Stimulated activated CD8-positive, alpha-beta memory T cell treated with anti-CD3 and anti-CD28 coated beads, Interleukin-7, amount 100 ng/mL, for 1 hour (primary cell): ENCODE measurements at places on chromosomes 16 and 17.
A peak's percentile ranks its signal among the peaks of the same experiment; 100 is the strongest.

GRCh38 chr17:48909783-48910182, 1.6 kb downstream of the UBE2Z start:
- DNase-seq, result no peak

DNA sequence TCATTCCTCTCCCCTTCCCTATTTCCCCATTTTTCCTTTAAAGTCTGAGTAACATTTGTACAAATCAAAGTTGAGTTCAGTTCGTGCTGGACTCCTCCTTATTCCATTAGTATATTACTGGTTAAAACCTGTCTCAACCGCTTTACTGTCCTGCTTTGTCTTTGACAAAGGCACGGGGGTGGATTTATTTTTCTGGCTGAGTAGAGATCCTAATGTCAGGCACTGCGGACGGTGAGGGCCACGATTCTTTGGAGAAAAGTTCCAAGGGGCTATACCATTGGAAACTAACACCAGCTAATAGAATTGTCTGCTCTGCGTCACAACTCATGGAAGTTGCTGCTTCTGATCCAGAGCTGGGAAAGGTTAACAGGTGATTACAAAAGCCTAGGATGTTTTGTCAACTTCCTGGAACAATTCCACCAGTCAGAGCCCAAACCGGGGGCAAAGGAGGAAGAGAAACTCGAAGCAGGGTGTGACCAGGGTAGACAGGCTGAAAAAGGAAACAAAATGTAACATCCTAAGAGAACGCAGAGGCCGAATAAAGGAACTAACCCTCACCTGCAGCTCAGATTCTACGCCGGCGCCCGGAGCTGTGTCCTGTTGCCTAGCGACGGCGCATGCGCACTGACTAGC, 12.4 kb downstream of the TAT start:
- no peak for DNase-seq

DNA sequence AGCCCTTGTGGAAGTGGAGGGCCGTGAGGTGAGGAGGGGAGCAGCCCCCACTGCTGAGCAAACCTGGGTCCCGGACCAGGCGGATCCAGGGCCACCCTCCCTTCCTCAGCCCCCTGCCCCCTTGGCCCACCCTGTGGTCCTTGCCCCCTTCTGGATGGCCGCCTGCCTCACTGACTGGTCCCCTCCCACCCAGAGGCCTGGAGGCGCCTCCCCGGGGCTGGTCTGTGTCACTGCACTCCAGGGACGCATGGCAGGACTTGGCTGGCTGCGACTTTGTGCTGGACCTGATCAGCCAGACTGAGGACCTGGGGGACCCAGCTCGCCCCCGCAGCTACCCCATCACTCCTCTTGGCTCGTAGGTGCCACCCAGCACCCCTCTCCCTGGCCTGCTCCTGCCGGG, 19.2 kb upstream of the SMIM5 start:
- DNase-seq, result no peak

DNA sequence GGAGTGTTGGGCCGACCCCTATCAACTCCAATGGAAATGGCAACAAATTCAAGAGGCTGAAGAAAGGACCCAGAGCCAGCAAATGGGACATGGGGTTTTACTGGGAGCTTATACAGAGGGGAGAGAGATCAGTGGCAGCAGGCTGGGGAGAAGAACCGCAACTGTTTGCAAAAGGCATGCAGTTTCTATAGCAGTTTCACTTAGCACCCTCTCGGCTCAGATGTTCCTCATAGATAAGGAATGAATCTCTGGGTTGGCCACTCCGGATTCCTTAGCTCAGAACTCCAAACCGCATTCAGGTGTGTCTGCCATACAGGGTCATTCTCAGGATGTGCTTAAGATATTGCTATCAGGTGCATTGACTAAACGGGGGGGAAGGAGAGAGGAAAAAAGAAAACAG, 71.1 kb upstream of the RPL38 start:
- DNase-seq, result no peak

DNA sequence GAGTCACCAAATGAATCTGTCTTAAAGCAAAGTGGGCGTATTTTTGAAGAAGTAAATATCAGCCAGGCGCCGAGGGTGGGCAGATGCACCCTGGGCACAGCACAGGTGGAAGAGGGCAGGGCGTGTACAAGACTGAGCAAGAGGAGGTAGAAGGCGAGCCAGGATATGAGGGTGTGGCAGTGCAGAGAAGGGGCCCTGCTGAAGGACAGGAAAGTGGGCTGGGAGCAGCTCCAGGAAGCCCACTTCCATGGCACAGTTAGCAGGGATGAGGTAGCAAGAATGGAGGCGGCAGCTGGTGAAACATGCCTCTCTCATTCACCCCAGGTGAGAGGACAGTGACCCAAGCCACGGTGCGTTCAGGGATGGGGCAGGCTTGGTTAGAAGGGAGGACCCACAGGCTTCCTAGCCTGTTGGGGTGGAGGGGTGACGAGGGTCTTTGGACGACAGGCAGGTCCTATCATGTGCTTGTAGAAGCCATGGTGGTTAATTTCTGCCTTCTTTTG, 149.3 kb downstream of the CLEC16A start:
- DNase-seq, result no peak

GRCh38 chr16:56936491-56936890, 4.5 kb downstream of the HERPUD1 start:
- no peak for DNase-seq

DNA sequence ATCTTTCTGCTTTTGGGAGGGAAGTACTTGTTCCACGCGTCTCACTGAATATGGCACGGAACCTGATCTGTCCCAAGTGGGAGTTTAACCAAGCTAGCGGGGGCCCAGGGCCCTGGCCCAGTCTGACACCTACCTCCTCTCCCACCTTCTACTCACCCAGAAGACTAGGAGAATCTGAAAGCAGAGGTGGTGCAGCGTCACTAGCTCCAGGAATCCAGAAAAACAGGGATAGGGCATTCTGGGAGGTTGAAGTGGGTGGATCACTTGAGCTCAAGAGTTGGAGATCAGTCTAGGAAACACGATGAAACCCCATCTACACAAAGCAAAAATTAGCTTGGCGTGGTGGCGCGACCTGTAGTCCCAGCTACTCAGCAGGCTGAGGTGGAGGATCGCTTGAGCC, 163.5 kb upstream of the ZNF267 start:
- no peak for DNase-seq

- peak; percentile 34 for DNase-seq
These were observed 14.0 kb upstream of the STAC2 start for GRCh38 chr17:39239640-39240314.

DNA sequence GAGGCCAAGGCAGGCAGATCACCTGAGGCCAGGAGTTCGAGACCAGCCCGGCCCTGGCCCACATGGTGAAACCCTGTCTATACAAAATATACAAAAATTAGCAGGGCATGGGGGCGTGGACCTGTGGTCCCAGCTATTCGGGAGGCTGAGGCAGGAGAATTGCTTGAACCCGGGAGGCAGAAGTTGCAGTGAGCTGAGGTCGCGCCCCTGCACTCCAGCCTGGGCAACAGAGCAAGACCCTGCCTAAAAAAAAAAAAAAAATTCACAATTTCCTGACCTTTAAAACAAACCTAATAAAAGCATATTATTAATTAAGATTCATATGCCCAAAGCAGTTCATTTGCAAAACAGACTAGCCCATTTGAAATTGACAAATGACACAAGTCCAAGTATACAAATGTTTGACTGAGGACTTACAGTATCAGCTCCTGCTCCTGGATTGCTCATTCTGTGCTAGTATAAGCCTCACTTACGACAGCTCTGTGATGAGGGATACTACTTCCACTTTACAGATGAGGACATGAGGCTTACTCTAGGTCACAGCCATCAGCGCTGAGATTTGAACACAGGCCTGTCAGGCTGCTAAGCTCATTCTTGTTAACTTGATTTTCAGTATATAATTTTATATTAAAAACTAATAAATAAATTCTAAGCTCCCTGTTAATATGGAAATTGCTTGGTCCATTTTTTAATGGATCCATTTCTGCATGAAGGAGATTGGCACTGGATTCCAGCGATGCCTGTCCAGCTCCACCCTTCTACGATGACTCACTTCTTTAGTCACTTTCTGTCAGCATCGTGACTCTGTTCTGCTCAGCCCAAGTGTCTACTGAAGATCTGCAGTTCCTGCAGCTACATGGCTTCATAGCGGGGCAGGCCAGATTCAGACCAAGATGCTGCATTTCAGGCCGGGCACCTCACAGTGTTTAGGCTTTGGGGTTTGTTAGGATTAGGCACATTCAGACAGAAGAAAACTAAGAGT, 88.2 kb downstream of the WDR59 start:
- DNase-seq, result no peak

DNA sequence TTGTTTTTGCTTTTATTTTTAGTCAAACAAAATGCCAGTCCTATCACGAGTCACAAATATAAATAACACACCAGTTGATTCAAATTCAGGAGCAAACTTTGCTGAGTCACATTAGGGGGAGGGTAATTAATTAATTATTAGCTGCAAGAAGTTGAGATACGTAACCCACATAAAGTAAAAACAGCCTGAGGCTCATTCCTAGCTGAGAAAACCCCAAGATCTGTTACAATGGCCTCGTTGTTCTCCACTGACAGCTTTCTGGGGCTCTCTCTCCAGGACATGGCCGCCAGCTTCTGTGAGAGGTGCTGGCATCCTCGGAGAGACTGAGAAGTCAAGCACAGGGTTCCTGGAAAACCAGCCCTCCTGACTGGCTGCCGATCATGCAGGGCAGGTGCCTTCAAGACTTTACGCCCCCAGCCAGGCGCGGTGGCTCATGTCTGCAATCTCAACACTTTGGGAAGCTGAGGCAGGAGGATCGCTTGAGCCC, 11.1 kb downstream of the RAB40B start:
- no peak for DNase-seq

GRCh38 chr17:17445296-17445924, 31.4 kb upstream of the MED9 start:
- no peak for DNase-seq

GRCh38 chr16:29986231-29986630, 9.2 kb downstream of the HIRIP3 start:
- no peak for DNase-seq

- DNase-seq, result no peak
These were observed 39.7 kb downstream of the VPS35L start for GRCh38 chr16:19595043-19595767.

GRCh38 chr17:47252766-47253512, 688 bp upstream of the ITGB3 start:
- DNase-seq, result no peak

GRCh38 chr16:78570399-78571141, 471.1 kb downstream of the WWOX start:
- no peak for DNase-seq

DNA sequence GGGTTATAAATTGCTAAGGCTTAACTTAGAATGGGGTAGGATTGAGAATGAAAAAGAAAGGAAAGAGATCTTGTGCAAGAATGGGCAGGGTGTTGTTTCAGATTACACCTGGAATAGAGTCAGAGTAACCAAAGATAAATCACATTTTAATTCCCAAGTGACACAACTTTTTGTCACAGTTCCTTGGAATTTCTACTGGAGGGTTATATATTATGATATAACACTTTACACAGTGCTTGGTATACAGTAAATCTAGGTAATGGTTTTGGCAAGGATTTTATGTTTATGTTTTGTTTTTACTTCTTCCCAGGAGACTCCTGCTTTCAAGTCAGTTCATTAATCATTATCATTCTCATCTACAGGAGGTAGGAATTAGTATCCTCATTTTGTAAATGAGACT, 115.7 kb upstream of the KCNJ16 start:
- DNase-seq, result no peak

- DNase-seq, result peak; percentile 65
These were observed 1.4 kb downstream of the EIF5A start for GRCh38 chr17:7308625-7309433.

GRCh38 chr17:1882836-1883235, 53.0 kb downstream of the RPA1 start:
- no peak for DNase-seq

GRCh38 chr17:28711723-28712031, at the start of gene PROCA1:
PROCA1 (minus strand) TSS chr17:28711888; CDS start chr17:28711660, 228 bp downstream.
- DNase-seq, result no peak

- DNase-seq, result no peak
These were observed 20.4 kb downstream of the TMC6 start for GRCh38 chr17:78107976-78108725.

GRCh38 chr17:2595716-2596115, 2.3 kb downstream of the PAFAH1B1 start:
- DNase-seq, result no peak

GRCh38 chr16:15482068-15482747, 47.8 kb downstream of the BMERB1 start:
- DNase-seq, result no peak

DNA sequence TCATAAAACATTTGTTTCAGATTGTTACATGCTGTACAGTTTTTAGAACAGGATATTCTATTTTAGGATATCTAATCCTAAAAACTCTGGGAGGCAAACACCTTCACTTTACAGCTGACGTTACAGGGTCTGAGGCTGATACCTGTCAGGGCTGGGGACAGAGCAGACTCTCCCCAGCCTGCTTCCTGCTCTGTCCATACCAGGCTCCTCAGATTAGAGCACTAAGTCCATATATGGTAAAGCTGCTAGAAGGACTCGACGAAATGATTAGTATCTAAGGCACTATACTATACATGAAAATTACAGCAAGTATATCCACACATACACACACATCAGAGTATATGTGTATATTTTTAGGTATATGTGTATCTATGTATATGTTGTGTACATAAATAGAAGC, 125.2 kb downstream of the ZFHX3 start:
- no peak for DNase-seq

DNA sequence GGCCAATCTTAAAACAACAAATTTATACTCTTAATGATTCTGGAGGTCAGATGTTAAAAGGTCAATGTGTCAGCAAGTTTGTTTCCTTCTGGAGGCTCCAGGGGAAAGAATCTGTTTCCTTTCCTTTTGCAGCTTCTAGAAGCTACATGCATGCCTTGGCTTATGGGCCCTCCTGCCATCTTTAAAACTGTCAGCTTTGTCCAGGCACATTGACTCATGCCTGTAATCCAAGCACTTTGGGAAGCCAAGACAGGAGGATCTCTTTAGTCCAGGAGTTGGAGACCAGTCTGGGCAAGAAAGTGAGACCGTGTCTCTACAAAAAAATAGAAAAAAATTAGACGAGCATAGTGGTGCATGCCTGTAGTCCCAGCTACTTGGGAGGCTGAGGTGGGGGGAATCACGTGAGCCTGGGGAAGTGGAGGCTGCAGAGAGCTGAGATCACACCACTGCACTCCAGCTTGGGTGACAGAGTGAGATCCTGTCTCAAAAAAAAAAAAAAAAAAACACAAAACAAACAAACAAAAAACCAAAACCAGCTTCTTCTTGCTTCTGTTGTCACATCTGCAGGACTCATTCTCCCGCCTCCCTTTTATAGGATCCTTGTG, 58.3 kb downstream of the NOS2 start:
- DNase-seq, result no peak

DNA sequence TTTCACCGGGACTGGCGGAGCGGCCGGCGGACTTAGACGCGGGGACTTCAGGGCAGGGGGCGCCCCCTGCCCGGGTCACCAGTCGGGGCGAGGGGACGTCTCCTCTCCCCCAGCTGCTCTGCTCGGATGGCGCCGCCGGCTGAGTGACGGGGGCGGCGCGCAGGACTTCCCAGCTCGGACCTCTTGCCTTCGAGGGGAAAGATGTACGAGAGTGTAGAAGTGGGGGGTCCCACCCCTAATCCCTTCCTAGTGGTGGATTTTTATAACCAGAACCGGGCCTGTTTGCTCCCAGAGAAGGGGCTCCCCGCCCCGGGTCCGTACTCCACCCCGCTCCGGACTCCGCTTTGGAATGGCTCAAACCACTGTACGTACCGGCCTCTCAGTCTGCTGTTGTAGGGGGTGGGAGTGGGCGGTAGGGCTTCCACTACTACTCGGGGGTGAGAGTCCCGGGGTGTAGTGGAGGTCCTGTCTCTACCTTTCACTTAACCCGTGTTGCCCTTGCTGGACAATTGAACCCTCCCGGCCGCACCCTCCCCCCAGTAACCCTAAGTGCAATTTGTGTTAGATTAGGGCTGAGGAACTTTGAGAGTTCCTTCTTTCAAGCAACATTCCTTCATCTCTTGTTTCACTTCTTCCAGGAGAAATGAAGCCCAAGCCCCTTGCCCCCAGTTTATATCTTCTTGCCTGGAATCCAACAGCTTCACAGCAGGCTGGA, 21.9 kb downstream of the GJD3 start:
- DNase-seq, result no peak
